ELR (cell line): ENCODE measurements at places on chromosomes 4 and X.

DNA sequence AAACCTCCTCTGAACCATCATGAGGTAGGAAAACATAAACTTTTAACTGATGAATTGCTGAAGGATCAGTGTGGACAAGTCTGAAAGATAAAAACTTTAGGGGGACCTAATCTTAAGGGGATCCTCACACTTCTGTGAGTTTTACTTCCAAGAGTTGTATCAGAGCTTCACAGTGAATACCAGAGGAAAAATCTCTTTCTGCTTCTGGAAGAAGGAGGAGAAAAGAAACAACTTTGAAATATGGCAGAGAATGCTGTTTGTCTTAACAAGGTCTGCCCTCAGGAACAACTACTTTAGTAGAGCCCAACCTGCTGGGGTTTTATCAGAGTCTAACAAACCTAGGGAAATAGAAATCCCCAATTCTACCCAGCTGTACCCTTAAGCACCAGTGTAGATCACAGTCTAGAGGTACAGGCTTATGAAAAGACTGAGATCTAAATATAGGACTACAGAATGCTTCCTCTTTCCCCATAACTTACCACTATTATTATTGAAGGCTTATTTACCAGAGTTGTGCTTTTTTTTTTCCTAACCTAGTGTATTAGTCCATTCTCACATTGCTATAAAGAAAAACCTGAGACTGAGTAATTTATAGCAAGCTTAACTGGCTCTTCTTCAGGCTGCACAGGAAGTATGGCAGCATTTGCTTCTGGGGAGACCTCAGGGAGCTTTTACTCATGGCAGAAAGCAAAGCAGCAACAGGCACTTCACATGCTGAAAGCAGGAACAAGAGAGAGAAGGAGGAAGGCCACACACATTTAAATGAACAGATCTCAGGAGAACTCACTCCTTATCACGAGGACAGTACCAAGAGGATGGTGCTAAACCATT lies 167.9 kb downstream of the CAMK2D start:
- no peak for DNase-seq

GRCh38 chr4:140372751-140373327 lies 607 bp upstream of the SCOC start:
- peak; percentile 44 for DNase-seq

DNA sequence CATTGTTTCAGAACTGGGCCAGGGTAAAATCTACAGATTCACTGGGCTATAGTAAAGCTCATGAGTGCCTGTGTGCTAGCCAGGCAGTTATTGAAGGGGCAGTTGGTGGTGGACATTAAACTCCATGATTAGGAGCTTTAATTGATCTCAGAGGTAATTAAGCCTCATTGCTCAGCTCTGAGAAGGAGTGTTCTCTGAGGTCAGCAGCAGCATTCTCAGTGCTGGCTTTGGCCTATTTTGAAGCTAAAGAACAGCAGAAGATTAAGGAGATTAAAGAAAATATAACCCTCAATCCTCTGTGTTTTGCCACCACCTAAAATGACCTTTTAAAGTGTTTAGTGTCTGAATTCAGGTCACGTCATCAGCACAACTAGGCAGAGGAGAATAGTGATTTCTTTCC lies 42.5 kb downstream of the EGF start:
- DNase-seq = no peak

DNA sequence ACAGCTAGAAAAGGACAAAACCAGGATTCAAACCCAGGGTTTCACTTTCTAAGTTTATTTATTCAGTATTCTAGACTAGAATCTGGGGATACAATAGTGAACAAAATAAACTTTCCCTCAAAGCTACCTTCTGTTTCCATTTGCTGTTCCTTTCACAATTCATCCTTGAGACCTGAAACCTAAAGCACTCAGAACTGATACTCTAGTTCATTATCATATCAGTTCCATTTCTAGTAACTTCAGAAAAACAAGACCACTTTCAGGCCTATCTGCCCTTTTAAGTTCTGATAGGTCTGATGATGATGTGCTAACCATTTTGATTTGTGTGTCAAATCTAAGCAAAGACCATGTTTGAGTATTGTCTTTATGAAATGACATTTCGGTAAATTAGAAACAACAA lies 7.8 kb upstream of the XK start:
- DNase-seq = no peak
